Activated CD8-positive, alpha-beta memory T cell treated with anti-CD3 and anti-CD28 coated beads for 1 hour (primary cell): ENCODE measurements at places on chromosomes 6 and 20.

- DNase-seq, result no peak
Measured at GRCh38 chr6:103193413-103193812, 1666.3 kb downstream of the HACE1 start.

GRCh38 chr20:61692479-61692878 is 373.2 kb downstream of the TAF4 start:
- DNase-seq, result no peak

DNA sequence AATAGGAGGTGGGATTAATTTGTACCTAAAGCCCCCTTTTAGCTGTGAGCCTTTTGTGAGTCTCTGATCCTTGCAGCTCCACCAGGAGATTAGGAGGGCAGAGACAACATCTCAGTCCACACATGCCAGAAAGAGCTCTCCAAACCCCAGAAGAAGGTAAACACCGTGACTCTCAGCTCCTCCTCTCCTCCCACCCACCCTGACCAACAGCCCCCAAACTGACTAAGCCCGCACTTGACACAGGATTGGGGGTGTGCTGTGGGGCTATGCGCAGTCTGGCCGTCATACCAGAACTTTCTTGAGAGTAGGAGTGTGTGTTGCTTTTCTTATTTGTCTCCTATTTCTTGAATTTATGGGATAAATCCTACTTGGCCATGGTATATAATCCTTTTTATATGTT is 164.7 kb upstream of the SNX9 start:
- no peak for DNase-seq

- no peak for DNase-seq
Measured at GRCh38 chr6:127160484-127160883, 42.0 kb downstream of the RSPO3 start.

- no peak for DNase-seq
Measured at GRCh38 chr6:56318851-56319250, 71.5 kb upstream of the COL21A1 start.

DNA sequence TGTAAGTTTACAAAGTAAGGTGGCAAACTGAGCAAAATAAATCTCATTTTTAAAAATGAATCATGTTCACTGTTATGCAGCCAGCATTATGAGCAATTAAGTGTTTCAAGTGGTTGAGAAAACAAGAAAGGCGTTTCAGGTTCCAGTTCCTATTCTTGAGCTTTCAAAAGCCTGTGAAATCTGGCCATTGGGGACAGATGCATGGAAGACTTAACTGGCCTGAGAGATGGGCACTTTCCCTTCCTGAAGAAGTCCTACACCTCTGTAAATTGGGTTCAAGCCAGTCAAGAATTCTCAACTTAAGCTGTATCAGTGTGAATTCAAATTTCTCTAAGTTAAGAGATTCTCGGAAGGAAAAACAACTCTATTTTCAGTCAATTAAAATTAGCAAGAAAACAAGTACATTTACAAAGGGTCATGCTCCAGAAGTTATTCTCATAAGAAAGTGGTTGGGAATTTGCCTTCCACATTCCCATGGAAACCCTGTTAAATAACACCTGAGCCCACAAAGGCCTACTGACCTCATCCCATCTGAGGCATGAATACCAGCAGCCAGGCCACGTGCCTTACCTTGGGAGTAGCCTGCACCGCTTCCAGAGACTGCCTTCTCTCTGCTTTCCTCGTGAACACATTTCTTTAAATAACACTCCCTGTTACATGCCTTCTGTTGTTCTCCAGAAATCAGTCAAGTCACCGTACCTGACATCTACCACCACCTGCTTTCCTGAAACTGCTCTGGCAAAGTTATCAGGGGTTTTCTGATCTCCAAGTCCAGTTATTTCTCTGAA is 19.4 kb downstream of the MAP3K5 start:
- DNase-seq, result no peak

GRCh38 chr6:23199541-23199940 is 630.2 kb downstream of the HDGFL1 start:
- no peak for DNase-seq

GRCh38 chr6:146315381-146316174 is 228.1 kb upstream of the RAB32 start:
- DNase-seq, result no peak

DNA sequence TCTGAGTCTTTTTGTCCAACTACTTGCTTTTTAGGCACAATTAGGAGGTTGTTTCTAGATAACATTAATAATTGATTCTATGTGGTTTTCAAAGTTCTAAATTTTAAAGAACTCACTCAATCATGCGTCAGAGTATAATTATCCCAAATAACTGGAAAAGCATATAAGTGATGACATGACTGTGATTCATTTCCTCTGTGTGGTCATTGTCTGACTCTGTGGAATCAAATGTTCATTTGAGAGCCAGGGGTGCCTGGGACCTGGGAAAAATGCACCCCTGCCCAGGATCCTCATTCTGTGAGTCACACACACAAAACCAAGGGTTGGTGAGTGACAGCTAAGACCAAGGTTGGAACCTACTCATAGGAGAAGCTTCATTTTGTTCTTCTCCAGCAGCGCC is 127.1 kb upstream of the MLIP start:
- DNase-seq, result no peak

DNA sequence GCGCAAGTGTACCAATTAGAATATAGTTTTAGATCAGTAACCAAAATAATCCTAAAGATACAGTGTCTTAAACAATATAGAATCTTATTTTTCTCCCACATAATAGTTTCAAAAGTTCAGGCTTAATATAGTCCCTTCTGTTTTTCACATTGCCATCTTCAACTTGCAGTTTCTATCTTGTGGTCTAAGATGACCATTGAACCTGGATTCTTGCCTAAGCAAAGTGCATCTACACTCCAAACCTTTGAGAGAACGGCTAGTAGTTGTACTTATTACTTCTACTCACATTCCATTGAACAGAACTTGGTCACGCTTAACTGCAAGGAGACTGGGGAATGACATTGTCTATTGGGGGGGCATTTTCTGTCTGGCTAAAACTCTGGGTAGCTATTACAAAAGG is 373.0 kb downstream of the LMBRD1 start:
- DNase-seq, result no peak

- DNase-seq, result no peak
Measured at GRCh38 chr6:40755749-40756452, 168.7 kb upstream of the LRFN2 start.

DNA sequence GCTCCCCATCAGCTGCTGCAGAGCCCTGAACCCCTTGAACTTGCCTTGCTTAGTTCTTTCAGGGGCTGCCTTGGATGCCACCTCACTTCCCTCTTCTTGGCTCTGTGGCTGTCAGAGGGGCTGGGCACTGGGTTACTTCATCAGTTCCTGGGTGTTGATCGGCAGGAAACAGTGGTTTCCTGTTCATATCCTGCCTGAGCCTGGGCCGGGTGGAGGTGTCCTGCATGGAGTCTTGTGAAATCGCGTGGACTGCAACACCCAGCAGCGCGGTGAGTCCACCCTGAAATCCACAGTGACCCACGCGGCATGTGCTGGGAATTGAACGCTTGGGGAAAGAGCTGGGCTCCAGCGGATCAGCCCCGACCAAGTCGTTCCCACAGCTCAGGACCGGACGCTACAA is 97.5 kb downstream of the CDH26 start:
- no peak for DNase-seq

- no peak for DNase-seq
Measured at GRCh38 chr6:116443105-116443504, 18.1 kb upstream of the CALHM6 start.

DNA sequence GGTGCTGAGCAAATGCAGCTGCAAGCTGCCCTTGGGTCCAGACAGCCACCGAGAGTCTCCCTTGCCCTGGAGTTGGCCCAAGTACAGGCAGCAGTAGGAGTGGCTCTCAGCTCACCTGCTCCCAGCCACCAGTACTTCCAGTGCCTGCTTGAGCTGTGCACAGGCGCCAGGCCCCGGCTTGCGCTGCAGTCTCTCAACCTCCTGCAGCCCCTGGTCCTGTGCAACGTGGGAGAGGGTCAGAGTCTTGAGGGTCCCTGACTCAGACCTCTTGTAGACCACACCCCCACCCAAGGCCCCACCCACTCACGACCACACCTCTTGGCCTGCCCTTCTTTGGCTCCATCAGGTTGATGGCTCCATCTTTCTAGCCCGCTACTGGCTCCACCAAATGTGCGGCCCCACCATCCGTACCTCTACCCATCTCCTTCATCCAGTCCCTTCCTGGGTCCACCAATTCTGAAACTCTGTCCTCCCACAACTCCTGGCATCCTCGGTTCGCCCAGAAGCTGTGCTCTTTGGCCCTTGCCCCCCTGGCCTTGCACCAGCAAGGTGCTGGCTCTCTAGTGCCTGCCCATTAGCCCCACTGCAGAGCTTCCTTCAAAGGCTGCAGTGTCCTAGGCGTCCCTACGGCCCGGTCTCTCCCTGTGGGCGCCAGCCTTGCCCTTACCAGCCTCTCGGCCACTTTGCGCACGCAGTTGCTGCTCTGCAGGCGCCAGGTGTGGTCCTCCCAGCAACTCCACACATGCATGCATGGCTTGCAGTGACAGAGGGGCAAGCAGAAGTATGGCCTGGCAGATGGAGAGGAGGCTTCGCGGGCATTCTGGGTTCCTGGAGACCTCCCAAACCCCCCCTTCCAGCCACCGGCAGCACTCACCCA is 16.5 kb upstream of the SPAG4 start:
- DNase-seq, result no peak

DNA sequence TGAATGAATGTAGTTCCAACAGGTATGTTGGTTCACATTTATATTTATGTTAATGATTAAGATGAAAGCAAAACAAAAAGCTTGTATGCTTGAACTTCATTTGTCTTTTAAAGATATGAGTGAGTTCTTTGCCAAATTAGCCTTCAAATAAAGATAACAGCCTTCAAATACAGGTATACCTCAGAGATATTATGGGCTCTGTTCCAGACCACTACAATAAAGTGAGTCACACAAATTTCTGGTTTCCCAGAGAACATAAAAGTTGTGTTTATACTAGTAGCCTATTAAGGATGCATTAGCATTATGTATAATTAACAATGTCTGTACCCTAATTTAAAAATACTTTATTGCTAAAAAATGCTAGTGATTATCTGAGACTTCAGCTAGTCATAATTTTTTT is 245.3 kb upstream of the MAN1A1 start:
- DNase-seq, result no peak

DNA sequence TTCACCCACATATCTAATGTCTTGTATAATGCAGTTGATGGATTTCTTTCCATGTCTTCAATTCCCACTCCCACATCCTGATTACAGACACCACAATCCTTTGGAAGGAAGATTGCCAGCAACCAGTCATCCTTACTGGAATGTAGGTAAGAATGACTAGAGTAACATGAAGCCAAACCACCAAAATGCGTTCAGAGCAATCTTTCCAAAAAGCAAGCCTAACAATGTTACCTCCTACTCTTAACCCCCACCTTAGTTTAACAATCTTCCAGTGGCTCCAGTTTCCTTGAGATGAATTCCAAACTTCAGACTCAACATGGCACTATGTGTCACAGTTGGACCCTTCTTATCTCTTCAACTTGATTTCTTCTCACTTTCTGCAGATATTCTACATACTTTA is 685.6 kb downstream of the DOK5 start:
- DNase-seq, result no peak

DNA sequence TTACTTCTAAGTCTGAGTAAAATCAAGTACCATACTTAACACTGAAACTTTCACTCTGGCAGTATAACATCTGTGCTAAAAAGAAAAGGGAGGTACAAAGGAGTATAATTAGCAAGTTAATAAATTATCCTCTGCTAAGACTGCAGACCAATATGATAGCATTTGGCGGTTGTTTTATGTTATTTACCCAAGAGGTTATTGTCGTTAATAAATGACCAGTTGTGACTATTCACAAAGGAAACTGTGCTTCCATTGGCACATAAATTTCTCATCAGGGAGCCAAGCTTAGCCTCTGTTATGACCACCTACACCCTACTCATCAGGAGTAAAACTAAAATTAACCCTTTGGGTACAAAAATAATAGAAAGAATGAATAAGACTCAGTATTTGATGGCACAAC is 86.5 kb downstream of the CRYBG1 start:
- no peak for DNase-seq

DNA sequence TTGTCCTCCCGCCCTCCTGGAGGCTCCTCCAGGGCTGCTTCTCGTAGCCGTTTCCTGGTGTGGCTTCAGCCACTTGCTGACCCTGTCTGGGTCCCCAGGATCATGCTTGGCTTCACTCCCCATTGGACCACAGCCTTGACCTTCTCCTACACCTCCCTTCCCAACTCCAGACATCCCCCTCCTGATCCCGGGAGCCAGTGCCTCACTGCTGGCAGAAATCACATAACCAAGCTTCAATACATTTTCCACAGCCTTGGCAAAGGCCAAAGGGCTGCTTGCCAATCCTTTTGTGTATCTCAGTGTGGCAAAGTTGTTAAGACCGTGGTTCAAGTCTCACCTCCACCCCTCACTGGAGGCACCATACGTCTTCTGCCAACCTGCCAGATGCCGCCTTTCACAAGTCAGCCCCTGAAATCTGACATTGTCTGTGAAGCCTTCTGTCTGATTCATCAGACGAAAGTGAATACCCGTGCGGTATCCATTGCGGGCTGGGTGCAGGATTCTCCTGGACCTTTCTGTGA is 60.1 kb downstream of the PHACTR3 start:
- DNase-seq, result no peak

- DNase-seq, result no peak
Measured at GRCh38 chr20:63682384-63683139, 13.9 kb upstream of the TNFRSF6B start.

- DNase-seq, result no peak
Measured at GRCh38 chr6:139547122-139547776, 172.8 kb upstream of the CITED2 start.

DNA sequence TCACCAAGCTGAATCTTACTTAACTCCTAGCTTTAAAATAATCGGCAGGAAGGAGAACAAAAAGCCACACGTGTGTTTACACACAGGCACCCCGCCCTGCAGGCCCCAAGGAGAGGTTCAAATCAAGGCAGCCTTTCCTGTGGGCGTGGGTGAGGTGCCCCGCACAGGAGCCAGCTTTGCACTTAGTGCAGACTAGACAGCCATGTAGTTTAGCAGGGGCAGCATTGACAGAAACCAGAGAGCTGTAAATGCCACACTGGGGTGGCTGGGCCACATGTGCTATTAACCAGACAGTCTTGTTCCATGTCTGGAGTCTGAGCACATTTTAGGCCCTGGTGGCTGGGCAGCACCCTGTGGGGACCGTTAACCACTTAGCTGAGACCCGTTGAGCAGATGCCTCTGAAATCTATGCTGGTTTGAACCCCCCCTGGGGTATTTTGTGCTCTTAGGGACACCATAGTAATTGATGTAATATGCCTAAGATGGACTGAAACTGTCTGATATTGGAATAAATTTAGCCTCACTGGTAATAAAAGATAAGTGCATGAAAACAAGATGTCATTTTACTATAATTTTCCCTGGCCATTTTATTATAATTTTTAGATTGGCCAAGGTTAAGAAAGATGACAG is 106.4 kb upstream of the KCNG1 start:
- DNase-seq, result no peak

- no peak for DNase-seq
Measured at GRCh38 chr6:7781240-7781639, 55.3 kb downstream of the BMP6 start.

DNA sequence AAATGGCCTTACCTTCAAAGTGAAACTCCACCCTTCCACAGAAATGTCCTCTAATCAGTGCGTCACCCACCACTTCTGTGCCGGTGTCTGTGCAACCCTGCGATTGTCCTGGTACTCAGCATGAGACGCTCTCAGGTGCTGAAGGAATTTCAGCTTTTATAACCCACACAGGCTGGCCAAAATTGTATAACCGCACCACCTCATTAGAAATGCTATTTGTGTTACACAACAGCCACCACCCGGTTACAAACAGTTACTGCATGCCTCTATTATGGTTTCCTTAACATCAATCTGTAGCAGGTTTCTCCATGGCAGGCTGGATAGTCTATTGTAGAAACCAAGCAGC is 51.5 kb downstream of the SLC23A2 start:
- no peak for DNase-seq

GRCh38 chr6:46014046-46014445 is 1.6 kb downstream of the CLIC5 start:
- no peak for DNase-seq
